Effector memory CD8-positive, alpha-beta T cell (primary cell): ENCODE measurements at places on chromosomes 16 and 17.
A peak's percentile ranks its signal among the peaks of the same experiment; 100 is the strongest.

- H3K36me3 ChIP-seq: peaks cover 15% of the 10 kb centered on the region
- no peak overlapping the region for H3K4me3 ChIP-seq
- no peaks in the 10 kb centered on the region for H3K4me1 ChIP-seq
- DNase-seq: no peak
- H3K27me3 ChIP-seq: no peaks in the 10 kb centered on the region
Measured at GRCh38 chr16:66618588-66619375, 14.3 kb downstream of the CMTM3 start.

- H3K36me3 ChIP-seq: no peaks in the 10 kb centered on the region
- H3K27me3 ChIP-seq: no peaks in the 10 kb centered on the region
- H3K4me1 ChIP-seq: no peaks in the 10 kb centered on the region
- H3K27ac ChIP-seq: no peak overlapping the region
- no peak overlapping the region for H3K4me3 ChIP-seq
Measured at GRCh38 chr16:15559176-15559575, 83.8 kb downstream of the MARF1 start.

- H3K27ac ChIP-seq: peak overlapping the region; percentile 91
- peaks cover 6% of the 10 kb centered on the region for H3K36me3 ChIP-seq
- peak; percentile 11 for DNase-seq
- no peaks in the 10 kb centered on the region for H3K27me3 ChIP-seq
Measured at GRCh38 chr17:66713533-66714042, 121.3 kb upstream of the CACNG5 start.

- H3K36me3 ChIP-seq: no peaks in the 10 kb centered on the region
- H3K27ac ChIP-seq: no peak overlapping the region
- no peak overlapping the region for H3K4me3 ChIP-seq
- H3K4me1 ChIP-seq: no peaks in the 10 kb centered on the region
- H3K27me3 ChIP-seq: peaks cover 82% of the 10 kb centered on the region
Measured at GRCh38 chr17:34163646-34164045, 91.4 kb upstream of the CCL2 start.

DNA sequence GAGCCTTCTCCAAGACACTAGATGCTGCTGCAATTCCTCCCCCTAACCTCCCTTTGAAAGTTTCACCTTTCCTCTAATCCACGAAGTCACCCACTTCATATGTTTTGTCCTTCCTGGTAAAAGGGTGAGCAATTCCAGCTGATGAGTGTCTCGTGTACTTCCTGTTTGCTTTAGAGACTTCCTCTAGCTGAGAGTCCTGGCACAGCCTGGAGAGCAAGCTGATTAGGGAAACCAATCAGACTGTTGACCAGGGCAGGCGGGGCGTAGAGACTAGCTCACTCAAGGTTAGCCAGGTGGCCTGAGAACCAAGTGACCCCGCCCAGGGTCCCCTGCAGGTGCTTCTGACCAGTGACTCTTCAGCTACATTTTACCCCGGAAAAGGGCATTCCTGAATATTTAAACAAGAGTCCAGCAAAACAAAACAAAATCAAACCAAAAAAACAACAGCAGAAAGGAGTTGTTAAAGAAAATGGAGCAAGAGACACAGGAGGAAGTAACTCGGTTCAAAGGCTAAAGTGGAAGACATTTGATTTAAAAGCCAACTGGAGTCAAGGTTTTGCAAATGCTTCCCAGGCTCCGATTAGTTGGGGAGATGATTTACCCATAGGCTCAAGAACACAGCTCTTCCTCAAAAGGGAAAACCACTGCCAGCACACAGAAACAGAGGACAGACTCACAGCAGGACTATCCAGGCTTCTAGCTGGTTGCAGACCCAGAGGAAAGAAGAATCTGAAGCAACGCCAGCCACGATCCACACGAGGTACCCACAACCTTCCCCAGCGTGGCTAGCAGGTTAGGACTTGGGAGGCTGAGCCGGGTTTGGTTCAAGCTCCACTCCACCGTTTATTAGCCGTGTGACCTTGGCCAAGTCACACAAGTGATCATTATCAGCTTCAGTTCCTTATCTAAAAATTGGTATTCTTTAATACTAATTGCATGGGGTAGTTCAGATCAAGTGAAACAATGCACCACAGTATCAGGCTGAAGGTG, 13.4 kb downstream of the HSPB9 start:
- no peaks in the 10 kb centered on the region for H3K27me3 ChIP-seq
- peaks cover 36% of the 10 kb centered on the region for H3K36me3 ChIP-seq
- no peak for DNase-seq
- peaks cover 44% of the 10 kb centered on the region for H3K4me1 ChIP-seq
- peak overlapping the region; percentile 70 for H3K27ac ChIP-seq

- no peaks in the 10 kb centered on the region for H3K36me3 ChIP-seq
- DNase-seq: no peak
- no peak overlapping the region for H3K27ac ChIP-seq
- no peaks in the 10 kb centered on the region for H3K4me1 ChIP-seq
Measured at GRCh38 chr17:1574697-1575471, 12.3 kb upstream of the PITPNA start.

DNA sequence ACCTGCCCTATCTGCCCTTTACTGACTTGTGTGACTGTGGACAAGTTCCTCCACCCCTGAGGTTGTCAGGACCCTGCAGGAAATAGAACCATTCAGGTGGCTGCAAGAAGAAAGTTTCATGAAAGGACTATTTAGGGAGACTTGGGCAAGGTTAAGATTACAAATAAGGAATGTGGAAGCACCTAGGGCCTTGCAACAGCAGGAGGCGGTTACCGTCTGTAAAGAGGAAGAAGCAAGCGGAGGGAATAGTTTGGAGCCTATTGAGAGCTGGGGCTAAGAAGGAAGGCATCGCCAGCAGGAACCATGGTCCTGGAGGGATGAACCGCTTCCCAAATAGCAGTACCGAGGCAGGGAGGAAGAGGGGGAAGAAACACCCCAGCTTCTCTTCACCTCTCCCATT, 132.4 kb downstream of the PRKCB start:
- H3K27me3 ChIP-seq: no peaks in the 10 kb centered on the region
- no peak for DNase-seq
- H3K4me3 ChIP-seq: no peak overlapping the region
- peaks cover 45% of the 10 kb centered on the region for H3K4me1 ChIP-seq
- H3K36me3 ChIP-seq: peaks cover 5% of the 10 kb centered on the region

DNA sequence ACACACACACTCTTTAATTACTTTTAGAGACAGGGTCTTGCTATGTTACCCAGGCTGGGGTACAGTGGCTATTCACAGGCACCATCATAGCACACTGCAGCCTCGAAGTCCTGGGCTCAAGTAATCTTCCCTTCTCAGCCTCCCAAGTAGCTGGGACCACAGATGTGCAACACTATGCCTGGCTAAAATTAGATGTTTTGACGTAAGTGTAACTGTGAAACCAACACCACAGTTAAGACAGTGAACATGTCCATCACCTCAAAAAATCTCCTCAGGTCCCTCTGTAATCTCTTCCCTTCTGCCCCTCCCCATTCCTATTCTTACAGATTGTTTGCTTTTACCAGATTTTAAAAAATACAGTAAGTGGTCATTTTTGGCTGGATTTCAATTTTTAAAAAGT, 66.7 kb downstream of the RPGRIP1L start:
- H3K4me1 ChIP-seq: no peaks in the 10 kb centered on the region

- H3K4me3 ChIP-seq: peak overlapping the region; percentile 95
- peaks cover 16% of the 10 kb centered on the region for H3K36me3 ChIP-seq
- no peak overlapping the region for H3K27ac ChIP-seq
- H3K27me3 ChIP-seq: no peaks in the 10 kb centered on the region
- peaks cover 35% of the 10 kb centered on the region for H3K4me1 ChIP-seq
Measured at GRCh38 chr17:60602385-60602742, 2.4 kb downstream of the PPM1D start.

GRCh38 chr16:81738783-81739496, 40.2 kb upstream of the PLCG2 start:
- no peaks in the 10 kb centered on the region for H3K4me1 ChIP-seq
- no peaks in the 10 kb centered on the region for H3K27me3 ChIP-seq
- DNase-seq: no peak
- H3K27ac ChIP-seq: no peak overlapping the region
- peaks cover 3% of the 10 kb centered on the region for H3K36me3 ChIP-seq
- no peak overlapping the region for H3K4me3 ChIP-seq

DNA sequence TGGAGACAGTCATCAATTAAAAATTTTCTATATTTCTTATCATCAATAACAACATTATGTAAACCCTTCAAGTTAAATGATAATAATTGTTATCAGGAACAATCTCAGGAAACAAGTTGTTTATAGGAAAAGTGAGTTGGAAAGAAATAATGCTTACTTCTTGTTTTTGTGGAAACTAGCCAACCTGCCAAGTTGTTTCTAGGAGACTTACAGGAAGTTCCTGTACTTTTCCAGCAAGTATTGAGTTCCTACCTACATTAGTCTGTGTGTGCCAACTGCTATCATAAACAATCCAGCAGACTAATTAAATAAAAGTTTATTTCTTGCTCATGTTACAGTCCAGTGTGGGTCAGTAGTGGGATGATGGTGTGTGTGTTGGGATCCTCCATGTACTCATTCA, 1.6 kb upstream of the CCL14 start:
- no peaks in the 10 kb centered on the region for H3K4me1 ChIP-seq
- no peaks in the 10 kb centered on the region for H3K27me3 ChIP-seq
- no peak overlapping the region for H3K4me3 ChIP-seq
- H3K36me3 ChIP-seq: peaks cover 2% of the 10 kb centered on the region
- DNase-seq: no peak
- peak overlapping the region; percentile 35 for H3K27ac ChIP-seq

GRCh38 chr16:13835935-13836730, 83.8 kb upstream of the ERCC4 start:
- H3K4me1 ChIP-seq: no peaks in the 10 kb centered on the region
- peaks cover 11% of the 10 kb centered on the region for H3K27me3 ChIP-seq
- peaks cover 2% of the 10 kb centered on the region for H3K36me3 ChIP-seq
- no peak overlapping the region for H3K4me3 ChIP-seq
- DNase-seq: no peak

GRCh38 chr16:66357523-66357928, 9.0 kb upstream of the CDH5 start:
- peak; percentile 8 for DNase-seq
- no peak overlapping the region for H3K4me3 ChIP-seq

DNA sequence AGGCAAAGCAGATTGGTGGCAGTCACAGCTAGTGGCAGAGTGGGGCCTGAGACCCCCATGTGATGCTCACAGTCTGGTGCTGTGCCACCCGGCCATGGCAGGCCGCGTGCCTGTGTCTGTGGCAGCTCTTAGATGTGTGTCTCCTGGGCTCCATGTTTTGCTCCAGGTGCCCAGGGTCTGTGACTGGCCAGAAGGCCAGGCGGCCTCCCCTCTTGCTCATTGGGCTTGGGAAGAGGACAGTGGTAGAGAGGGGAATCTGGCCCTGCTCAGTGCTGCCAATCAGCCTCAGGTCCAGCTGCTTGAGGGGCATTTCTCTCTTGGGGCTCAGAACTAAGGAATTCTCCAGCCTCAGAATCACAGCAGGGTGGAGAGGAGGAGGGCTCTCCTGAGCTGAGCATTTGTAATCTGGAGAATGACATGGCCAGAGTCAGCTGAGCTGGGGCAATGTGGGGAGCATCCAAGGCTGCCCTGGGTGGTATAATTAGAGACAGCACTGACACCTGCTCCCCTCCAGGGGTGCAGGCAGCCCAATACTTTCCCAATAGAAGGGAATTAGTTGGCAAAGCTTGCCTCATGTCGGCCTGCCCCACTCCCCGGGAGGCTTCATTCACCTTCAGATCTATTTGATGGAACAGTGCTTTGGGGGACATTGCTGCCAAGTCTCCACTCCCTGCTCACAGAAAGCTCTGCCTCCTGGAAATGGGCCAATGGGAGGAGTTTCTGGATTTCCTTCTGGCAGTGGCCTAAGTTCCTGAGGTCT, 2.7 kb upstream of the LASP1NB start:
- DNase-seq: no peak
- H3K27me3 ChIP-seq: no peaks in the 10 kb centered on the region
- H3K27ac ChIP-seq: peak overlapping the region; percentile 91
- H3K4me3 ChIP-seq: no peak overlapping the region
- H3K36me3 ChIP-seq: peaks cover 58% of the 10 kb centered on the region

DNA sequence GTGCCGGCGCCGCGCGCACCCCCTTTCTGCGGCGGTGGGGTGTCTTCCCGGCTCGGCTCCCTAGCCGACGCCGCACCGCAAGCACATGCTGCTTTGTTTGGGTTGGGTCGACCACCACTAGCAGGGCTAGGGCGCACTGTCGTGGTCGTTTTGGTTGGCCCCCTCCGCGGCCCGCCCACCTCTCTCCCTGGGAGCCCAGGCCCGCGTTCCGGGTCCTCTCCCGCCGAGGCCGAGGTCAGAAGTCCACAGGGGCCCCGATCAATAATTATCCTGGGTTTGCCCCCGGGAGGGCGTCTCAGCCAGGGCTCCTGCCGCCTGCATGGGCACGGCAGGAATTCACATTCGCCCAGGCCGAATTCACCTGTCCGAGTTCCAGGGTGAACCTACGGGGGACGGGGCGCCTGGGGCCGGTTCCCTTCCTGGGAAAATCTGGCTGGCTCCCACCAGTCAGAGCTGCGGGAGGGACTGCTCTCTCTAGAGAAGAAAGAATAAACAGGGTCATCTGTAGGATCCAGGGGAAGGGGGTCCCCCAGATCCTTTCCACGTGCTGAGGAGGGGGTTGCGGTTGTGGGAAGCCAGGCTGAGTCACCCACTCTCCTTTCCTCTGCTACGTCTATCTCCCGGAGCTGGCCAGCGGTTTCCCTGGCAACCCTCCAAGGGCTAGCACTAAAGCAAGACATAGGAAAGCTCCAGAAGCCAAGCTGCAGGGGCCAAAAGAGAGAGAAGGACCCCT, 584 bp upstream of the STAT5B start:
- H3K4me3 ChIP-seq: peak overlapping the region; percentile 89
- H3K27ac ChIP-seq: peak overlapping the region; percentile 96
- peaks cover 36% of the 10 kb centered on the region for H3K4me1 ChIP-seq
- peaks cover 54% of the 10 kb centered on the region for H3K36me3 ChIP-seq
- DNase-seq: no peak

DNA sequence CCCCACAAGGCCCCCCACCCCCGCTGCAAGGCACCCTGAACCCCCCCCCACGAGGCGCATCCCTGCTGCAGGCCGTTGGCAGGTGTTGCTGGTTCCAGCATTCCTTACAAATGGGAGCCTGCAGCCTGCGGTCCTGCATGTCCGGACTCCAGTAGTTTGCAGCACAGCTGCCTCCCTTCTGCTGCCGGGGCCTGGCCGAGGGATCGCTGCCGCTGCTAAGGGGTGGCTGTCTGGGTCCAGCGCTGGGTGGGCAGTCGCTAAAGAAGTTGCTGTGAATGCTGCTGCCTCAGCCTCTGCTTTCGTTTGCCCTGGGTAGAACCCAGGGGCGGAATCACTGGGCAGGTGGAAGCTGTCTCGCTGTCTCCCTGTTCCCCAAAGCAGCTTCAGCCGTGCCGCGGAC, 11.8 kb downstream of the UTS2R start:
- H3K27ac ChIP-seq: no peak overlapping the region
- peaks cover 21% of the 10 kb centered on the region for H3K27me3 ChIP-seq
- no peak overlapping the region for H3K4me3 ChIP-seq
- peaks cover 4% of the 10 kb centered on the region for H3K36me3 ChIP-seq
- peaks cover 4% of the 10 kb centered on the region for H3K4me1 ChIP-seq

- DNase-seq: no peak
- no peak overlapping the region for H3K27ac ChIP-seq
- H3K36me3 ChIP-seq: peaks cover 96% of the 10 kb centered on the region
- H3K4me3 ChIP-seq: no peak overlapping the region
- no peaks in the 10 kb centered on the region for H3K4me1 ChIP-seq
Measured at GRCh38 chr17:31888124-31888523, 13.4 kb downstream of the UTP6 start.

- peaks cover 3% of the 10 kb centered on the region for H3K36me3 ChIP-seq
- H3K27me3 ChIP-seq: no peaks in the 10 kb centered on the region
- peaks cover 4% of the 10 kb centered on the region for H3K4me1 ChIP-seq
- H3K27ac ChIP-seq: peak overlapping the region; percentile 57
- H3K4me3 ChIP-seq: no peak overlapping the region
Measured at GRCh38 chr17:47636273-47637030, 13.3 kb upstream of the KPNB1 start.

- H3K27ac ChIP-seq: no peak overlapping the region
- no peak for DNase-seq
- no peaks in the 10 kb centered on the region for H3K4me1 ChIP-seq
- H3K36me3 ChIP-seq: no peaks in the 10 kb centered on the region
- no peak overlapping the region for H3K4me3 ChIP-seq
- H3K27me3 ChIP-seq: no peaks in the 10 kb centered on the region
Measured at GRCh38 chr16:62079236-62079635, 43.0 kb upstream of the CDH8 start.
